ENCODE measurements at places on chromosomes 4 and X. TPM values are rescaled to one million over a fixed set of nuclear protein-coding genes. Genes with fewer than 3 reads are reported as not detected.

The INTS6L gene
- total RNA-seq: 22.2 TPM

- DNase-seq: peak; percentile 31
These were observed 650.2 kb upstream of the DIPK2B start for GRCh38 chrX:45850775-45851433.

The YIPF6 gene
- total RNA-seq: 11.9 TPM

GRCh38 chr4:162969194-162969593, 197.5 kb downstream of the NAF1 start:
- no peak for DNase-seq

- DNase-seq: no peak
These were observed 780.0 kb upstream of the MAGEB2 start for GRCh38 chrX:29435396-29435795.

The SPOCK3 gene
- total RNA-seq: not detected

DNA sequence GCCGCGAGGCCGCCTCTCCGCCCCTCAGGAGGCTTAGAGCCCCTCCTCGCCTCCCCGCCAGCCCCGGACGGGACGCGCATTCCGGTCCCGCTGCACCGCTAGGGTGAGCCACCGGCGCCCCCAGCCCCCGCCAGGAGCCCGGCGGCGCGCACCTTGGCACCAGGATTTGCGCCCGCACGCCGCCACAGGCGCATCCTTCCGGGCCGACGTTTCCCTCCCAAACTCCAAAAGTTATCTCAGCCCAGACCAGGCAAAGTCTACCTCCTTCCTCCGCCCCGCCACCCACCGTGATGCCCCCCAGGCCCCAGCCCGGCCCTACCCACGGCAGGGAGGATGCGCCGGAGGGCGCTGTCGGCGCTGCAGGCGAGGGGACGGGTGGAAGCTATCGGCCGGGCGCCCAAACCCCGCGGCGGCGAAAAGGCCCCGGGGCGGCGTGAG, 538 bp downstream of the SCML2 start:
- peak; percentile 14 for DNase-seq

DNA sequence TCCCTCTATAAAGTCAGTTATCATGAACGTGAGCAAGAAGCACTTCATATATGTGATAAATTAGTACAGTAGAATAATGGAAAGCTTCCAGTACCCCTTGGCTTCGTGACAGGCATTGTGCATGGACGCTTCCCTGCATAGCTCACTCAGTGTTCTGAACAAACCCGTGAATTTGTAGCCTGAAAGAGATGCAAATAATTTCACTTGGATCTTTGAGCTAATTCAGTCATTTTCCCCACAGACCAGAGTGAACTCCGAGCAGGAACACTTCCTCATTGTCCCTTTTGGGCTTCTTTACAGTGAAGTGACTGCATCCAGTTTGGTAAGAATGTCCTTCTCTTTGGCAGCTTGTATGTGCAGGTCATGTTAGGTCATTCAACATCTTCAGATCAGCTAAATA, 50.1 kb downstream of the ADD1 start:
- no peak for DNase-seq

GRCh38 chrX:65607070-65607742, 60.2 kb upstream of the MSN start:
- DNase-seq: peak; percentile 3

GRCh38 chr4:38076153-38076669, 116.0 kb downstream of the PTTG2 start:
- DNase-seq: no peak

DNA sequence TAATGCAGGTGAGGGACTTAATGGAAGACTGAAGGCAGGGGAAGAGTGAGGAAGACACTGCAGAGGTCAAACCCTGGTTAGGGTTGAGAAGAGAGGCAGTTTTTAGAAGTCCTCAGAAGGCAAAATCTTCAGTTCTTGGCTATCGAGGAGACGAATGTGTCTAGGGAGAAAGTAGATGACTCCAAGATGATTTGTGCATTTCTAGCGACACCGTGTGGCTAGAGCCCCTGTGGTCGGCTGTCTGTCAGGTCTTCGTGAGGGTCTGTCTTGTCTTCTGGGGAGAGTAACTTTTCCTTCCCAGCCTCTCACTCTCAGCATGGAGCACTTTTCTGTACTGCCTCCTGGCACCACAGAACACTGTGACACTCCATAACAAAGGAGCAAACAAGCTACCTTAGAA, 458.1 kb downstream of the STIM2 start:
- DNase-seq: peak; percentile 6

DNA sequence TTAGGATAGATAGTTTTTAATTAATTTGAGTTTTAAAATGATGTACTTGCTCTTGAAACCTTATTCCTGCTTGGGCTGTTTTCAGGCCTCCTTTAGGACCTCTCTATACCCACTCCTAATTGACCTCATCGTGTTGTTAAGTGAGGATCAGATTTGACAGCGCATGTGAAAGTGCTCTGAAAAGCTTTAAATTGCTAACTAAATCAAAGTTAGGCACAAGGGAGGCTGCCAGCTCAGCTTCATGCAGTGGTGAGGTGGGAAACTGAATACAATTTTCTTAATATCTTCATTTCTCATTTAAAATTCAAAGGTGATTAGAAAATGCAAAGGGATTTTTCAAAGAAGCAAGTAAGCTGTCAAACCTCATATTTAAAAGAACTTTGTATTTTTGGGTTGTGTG, 20.0 kb downstream of the FHDC1 start:
- DNase-seq: no peak

The PLXNB3 gene
- total RNA-seq: 4.2 TPM

DNA sequence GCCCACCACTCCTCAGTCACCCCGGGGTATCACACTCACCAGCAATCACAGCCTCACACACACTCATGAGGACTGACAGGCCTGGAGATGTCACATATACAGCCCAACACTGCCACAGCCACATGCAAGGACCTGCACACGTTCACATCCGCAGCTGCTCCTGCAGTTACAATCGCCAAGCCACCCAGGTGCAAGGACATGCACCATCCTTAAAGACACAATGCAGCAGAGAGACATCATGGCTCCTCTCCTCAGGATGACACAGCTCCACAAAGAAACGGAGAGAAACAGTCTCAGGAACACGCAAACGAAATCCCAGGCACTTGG, 1.1 kb downstream of the PCSK1N start:
- no peak for DNase-seq

GRCh38 chrX:102957751-102958150, 20.7 kb downstream of the RAB40AL start:
- DNase-seq: no peak

GRCh38 chr4:38128478-38129459, 168.6 kb downstream of the PTTG2 start:
- DNase-seq: peak; percentile 69
